Astrocyte (in vitro differentiated cells and primary cell): ENCODE measurements at places on chromosomes 2 and 18. TPM values are rescaled to one million over a fixed set of nuclear protein-coding genes. Genes with fewer than 3 reads are reported as not detected.

DNA sequence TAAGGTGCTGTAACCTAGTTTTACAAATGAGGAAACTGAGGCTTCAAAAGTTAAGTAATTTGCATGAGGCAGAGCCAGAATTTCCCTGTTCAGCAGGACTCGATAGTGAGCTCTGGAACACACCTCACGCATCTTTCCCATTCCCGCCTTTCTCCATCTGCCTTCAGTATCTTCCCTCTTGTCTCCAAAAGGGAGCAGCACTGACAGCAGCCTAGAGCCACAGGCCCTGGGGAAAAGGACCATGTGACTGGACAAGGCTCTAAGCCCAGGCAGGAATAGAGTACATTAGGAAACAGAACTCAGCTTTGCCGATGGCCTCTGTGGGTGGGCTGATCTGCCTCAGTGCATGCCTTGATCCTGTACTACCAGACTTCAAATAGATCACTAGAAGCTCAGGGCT lies 21.5 kb downstream of the GPR155 start:
- H3K36me3 ChIP-seq: no peaks in the 10 kb centered on the region
- no peak for DNase-seq
- H3K27me3 ChIP-seq: no peaks in the 10 kb centered on the region
- H3K27ac ChIP-seq: no peak overlapping the region

- DNase-seq: no peak
- H3K36me3 ChIP-seq: no peaks in the 10 kb centered on the region
- H3K4me1 ChIP-seq: peaks cover 3% of the 10 kb centered on the region
- H3K27me3 ChIP-seq: peaks cover 16% of the 10 kb centered on the region
- no peak overlapping the region for H3K4me3 ChIP-seq
Observed at GRCh38 chr2:10073706-10074105, 6.5 kb downstream of the CYS1 start.

GRCh38 chr2:238158509-238159070 lies at the start of gene ERFE:
TSS of gene ERFE (plus strand) at chr2:238158970. CDS start at chr2:238159008, 38 bp downstream.
- DNase-seq: no peak
- H3K36me3 ChIP-seq: no peaks in the 10 kb centered on the region
- no peaks in the 10 kb centered on the region for H3K27me3 ChIP-seq
- H3K27ac ChIP-seq: no peak within 1 kb of the TSS
- H3K4me1 ChIP-seq: peaks cover 20% of the 10 kb centered on the region
- peak within 1 kb of the TSS; percentile 51 for H3K4me3 ChIP-seq

LOXHD1 gene
- not detected in 2 replicates for total RNA-seq

SPP2 gene
- not detected in 2 replicates for total RNA-seq
